ENCODE measurements at places on chromosomes 7 and 10. TPM values are rescaled to one million over a fixed set of nuclear protein-coding genes. Genes with fewer than 3 reads are reported as not detected.

The PNLIPRP1 gene
- total RNA-seq = not detected

The ACTL6B gene
- not detected for total RNA-seq

The PSD gene
- total RNA-seq = 8.8 TPM

The HTR7 gene
- total RNA-seq = 0.89 TPM

The ASB15 gene
- total RNA-seq = not detected

The VENTX gene
- total RNA-seq = not detected

The SKAP2 gene
- total RNA-seq = 17.3 TPM

The THAP5 gene
- total RNA-seq = 18.8 TPM

The LRRD1 gene
- 0.27 TPM for total RNA-seq

The FZD1 gene
- total RNA-seq = 6.8 TPM

The IL2RA gene
- total RNA-seq = not detected

- DNase-seq = no peak
Observed at GRCh38 chr10:121687095-121687813, 89.0 kb upstream of the FGFR2 start.

- DNase-seq = peak; percentile 12
Observed at GRCh38 chr7:78576236-78576635, 777.7 kb downstream of the PHTF2 start.

- no peak for DNase-seq
Observed at GRCh38 chr7:39921506-39922175, 28.4 kb upstream of the CDK13 start.

GRCh38 chr10:34728361-34728760 is 86.7 kb downstream of the PARD3 start:
- DNase-seq = no peak

GRCh38 chr10:56346845-56347415 is 14.1 kb downstream of the ZWINT start:
- peak; percentile 18 for DNase-seq

DNA sequence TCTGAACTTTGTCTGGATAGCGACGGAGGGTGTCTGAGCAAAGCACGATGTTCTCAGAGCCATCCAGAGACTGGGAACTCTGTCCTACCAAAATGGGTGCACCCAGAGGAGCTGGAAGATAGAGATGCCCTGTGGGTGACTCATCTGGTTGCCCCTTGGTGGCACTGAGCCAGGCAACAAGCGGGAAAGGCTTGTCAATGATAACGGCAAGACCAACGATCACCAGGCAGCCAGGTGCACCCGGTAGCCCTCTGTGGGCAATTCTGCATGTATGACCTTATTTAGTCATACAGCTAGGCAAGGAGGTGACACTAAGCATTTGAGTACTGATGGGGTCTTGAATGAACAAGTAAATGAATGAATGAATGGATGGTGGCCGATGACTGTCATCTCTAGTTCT is 2.8 kb upstream of the ELN start:
- DNase-seq = no peak

- DNase-seq = no peak
Observed at GRCh38 chr7:7913504-7913903, 55.1 kb upstream of the GLCCI1 start.

DNA sequence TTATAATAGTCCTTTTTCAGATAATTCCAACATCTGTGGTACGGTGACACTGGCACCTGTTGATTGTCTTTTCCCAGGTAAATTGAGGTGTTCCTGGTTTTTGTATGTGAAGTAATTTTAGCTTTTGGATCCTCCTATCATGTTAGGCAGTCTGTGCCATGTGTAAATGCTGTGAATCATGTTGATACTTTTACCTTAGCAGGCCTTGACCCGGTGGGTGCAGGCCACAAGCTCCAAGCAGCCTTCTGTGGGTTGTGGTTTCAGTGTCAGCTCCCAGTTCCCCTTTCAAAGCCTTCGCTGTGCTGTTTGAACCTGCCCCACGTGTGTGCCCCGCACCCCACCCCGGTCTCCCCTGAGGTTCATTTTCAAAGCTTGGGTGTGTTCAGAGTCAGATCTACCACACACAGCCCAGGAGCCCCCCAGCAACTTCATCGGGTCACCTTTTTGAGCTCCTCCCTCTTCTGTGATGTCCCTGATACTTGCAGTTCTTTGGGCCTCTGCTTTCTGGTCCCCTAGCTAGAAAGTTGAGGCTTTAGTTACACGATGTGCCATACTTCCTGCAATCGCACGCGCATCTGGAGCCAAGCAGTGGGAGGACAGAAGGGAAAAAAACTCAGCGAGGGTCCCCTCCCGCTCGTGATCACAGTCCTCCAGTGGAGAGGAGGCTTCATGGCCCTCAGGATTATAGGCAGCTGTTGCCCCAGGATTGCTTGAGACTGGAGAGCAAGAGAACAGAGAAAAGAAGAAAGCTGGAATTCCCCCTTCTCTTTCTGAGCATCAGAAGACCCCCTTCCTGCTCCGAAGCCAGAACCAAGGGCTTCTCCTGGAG is 8.7 kb upstream of the BHLHA15 start:
- DNase-seq = no peak

- DNase-seq = no peak
Observed at GRCh38 chr7:79854621-79855020, 280.0 kb upstream of the GNAI1 start.

DNA sequence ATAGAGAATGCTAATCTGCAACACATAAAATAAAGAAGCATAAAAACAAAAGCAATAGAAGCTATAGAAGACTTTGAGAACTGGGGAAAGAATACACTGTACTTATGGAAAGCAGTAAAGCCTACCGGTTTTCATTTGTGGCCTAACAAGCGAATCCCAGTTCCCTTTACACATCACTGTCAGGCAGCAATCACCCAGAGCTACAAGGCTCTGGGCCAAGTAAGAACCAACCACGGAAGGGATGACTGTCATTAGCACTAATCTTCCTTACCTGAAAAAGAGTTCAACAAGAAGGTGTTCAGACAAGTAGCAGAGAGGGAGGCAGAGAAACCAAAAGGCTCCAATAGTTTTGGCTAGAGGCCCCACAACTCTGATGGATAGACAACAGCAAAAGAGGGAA is 15.0 kb downstream of the CCDC6 start:
- no peak for DNase-seq

DNA sequence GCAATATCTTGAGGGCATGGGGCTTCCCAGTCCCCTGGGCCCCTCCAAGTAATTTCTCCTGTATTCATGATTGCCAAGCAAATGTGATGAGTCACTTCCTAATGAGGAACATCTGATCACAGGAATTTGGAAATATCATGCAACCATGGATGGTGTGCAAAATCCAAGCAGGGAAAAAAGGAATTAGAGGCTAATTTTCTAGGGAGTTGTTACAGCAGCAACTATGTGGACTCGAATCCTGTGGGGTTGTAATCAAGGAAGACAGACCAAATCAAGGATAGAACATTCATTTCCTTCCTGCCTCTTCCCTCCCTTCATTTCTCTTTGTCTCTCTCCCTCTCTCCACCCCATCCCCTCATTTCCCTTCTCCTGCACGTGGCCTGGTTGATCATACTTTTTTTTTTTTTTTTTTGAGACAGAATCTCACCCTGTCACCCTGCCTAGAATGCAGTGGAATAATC is 23.9 kb upstream of the AGFG2 start:
- DNase-seq = peak; percentile 47

GRCh38 chr10:102412293-102412692 is 6.3 kb downstream of the PSD start:
- no peak for DNase-seq

GRCh38 chr7:49790209-49790608 is 16.8 kb downstream of the VWC2 start:
- DNase-seq = no peak

GRCh38 chr7:65974876-65975275 is 7.1 kb downstream of the GUSB start:
- DNase-seq = no peak

GRCh38 chr10:7475046-7475911 is 64.4 kb upstream of the SFMBT2 start:
- DNase-seq = no peak

DNA sequence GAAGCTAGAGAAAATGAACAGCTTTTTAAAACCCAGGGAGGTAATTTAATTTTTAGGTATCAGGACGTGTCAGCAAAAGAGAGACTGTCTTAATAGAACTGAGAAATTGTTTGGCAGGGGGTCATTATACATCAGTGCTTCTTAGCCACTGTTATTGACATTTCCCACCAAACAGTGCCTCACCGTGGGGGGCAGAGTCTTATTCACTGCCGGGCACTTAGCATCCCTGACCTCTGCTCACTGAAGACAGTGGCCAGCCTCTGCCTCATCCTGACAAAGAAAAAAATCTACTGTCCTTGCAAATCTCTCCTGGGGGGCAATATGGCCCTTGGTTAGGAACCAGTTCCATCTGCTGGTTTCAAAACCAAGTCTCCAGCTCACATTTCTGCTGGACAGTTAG is 14.2 kb upstream of the MKI67 start:
- no peak for DNase-seq

DNA sequence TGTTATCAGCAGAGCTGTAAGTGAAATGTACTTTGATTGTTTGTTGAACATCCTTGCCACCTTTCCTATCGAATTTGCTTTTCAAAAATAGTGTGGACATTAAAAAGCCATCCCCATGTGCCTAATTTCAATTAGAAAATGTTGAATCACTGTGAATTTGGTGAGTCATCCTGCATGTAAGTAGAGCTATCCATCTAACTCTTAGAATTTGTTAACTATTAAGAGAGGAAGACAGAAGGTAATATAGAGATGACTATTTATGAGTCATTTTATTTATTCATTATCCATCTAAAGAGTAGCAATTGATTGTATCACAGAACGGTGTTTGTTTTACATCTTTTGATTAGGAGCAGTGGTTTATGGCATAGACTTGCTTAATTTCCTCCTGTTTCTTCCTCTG is 154.7 kb downstream of the MGMT start:
- peak; percentile 14 for DNase-seq

GRCh38 chr7:88155756-88156155 is 64.1 kb downstream of the SRI start:
- DNase-seq = no peak

GRCh38 chr7:44626620-44627019 is 20.2 kb downstream of the OGDH start:
- no peak for DNase-seq

DNA sequence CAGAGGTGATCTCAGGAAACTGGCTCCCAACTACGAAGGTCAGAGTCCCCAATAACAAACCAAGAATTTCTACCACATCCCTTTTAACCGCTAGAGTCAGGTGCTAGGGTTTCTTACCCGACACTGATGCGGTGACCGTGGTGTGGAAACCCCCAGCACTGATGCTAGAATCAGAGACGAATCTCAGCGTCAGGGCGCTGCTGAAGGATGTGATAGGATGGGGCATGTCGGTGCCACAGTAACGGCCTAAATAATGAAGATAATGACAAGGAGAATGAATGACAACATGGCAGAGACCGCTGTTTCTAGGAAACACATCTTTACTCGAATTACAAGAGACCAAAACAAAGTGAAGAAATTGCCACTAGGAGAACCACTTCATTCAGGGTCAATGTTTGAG is 131.1 kb upstream of the RSU1 start:
- DNase-seq = no peak

GRCh38 chr7:104980841-104981671 is 32.9 kb upstream of the KMT2E start:
- DNase-seq = no peak

DNA sequence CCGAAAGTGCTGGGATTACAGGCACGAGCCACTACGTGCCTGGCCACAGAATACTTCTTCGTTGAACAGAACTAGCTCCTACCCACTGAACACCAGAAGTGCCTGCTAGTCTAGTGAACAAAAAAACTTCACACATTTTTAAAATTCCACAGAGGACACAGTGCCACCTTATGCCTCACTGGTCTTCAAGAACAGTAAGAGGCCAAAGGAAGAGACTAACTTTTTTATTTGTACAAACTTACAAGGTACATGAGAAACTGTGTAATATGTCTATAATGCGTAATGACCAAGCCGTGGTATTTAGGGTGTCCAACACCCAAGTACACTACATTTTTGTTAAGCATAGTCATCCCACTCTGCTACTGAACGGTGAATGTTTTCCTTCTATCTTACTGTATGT is 144.4 kb upstream of the PTER start:
- no peak for DNase-seq

DNA sequence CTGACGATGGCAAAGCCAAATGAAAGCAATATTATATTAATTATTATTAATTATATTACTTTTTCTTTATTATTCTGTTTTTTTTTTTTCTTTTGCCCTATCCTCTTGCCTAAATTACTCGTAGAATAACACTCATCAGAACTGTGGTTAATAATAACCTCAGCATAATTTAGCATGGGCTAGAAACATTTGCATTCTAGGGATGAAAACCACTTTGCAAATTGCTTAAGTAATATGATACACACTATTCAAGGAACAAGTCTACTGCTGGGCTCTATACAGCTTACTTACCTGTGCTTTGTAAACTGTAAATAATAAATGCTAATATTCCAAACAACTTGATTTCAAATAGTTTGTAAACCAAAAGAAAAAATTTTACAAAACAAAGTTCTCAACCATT is 375.8 kb downstream of the HGF start:
- no peak for DNase-seq

Measured in astrocyte (in vitro differentiated cells and primary cell).